DMS 273 treated with DMSO at 0.1 percent for 48 hours (cell line): ENCODE measurements at places on chromosomes 4 and X.

- DNase-seq = no peak
Measured at GRCh38 chrX:23668335-23668734, 1.0 kb downstream of the PRDX4 start.

GRCh38 chr4:1045595-1046201 lies 34.3 kb downstream of the FGFRL1 start:
- no peak for DNase-seq

DNA sequence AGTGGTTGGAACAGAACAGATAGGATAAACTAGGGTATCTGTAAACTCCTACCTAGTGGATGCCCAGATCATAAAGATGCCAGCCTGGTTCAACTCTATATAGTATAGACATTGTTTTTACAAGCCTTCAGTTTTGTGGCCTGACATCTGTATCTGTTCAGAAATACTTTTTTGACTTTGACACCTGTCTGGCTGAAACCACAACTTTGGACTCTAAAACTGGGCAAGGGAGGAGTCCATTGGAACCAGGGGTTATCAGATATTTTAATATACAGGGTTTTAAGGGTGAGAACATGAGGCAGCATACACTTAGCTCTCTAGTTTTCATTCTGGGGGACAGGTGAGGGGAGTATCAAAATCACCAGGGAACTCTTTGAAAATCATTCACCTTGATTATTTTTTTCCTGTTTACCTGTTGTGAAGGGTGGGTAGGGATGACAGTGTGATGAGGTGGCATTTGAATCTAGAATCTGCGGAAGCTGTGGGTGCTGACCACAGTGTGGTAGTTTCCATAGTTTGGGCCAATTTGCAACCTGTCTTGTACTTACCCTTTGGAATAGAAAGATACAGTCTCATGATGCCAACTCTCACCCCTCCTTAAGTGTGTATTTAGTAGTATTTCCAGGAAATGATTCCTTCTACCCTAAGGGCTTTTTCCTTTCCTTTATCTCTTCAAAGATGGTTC lies 20.6 kb downstream of the GAB1 start:
- no peak for DNase-seq

DNA sequence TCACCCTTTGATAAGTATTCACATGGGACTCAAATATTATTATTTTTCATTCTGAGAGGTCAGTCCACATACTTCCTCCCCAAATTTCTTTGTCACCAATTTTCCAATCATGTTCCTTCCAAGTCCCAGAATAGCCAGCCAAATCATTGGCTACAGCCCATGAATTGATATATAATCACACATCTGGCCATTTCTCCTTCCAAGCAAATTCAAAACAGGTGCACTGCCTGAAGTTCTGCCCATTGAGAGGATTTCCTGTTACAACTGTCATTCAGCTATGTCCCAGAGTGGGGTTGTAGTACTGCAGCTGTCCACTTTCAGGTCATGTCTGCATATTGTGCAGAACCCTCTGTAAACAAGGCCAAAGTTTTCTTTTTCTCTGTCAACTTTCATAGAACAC lies 347.8 kb downstream of the GRID2 start:
- DNase-seq = no peak
